ENCODE measurements at places on chromosomes 7 and 10. TPM values are rescaled to one million over a fixed set of nuclear protein-coding genes. Genes with fewer than 3 reads are reported as not detected.

DNA sequence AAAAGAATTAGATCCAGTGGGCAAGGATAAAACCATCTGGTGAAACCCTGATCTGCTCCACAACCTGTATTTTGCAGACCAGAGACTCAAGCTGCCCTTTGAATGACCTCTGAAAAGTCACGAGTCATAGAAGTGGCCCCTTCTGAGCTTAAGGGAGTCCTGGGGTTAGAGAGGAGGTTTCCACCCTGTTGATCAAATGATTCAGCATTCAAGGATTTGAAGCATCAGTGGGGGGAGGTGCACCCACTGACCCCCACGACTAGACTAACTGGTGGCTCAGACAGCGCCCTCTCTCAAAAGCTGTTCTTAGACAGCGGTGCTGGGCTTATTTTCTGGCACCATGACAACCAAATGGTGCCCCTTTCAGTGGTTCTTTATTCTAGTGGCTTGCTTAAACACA lies 44.3 kb downstream of the PLCE1 start:
- DNase-seq: no peak

- DNase-seq: no peak
Observed at GRCh38 chr10:128124813-128125403, 1.3 kb downstream of the MKI67 start.

GRCh38 chr10:107092321-107092720 lies 72.2 kb downstream of the SORCS1 start:
- no peak for DNase-seq

- no peak for DNase-seq
Observed at GRCh38 chr10:87860156-87860795, 3.1 kb downstream of the KLLN start.

DNA sequence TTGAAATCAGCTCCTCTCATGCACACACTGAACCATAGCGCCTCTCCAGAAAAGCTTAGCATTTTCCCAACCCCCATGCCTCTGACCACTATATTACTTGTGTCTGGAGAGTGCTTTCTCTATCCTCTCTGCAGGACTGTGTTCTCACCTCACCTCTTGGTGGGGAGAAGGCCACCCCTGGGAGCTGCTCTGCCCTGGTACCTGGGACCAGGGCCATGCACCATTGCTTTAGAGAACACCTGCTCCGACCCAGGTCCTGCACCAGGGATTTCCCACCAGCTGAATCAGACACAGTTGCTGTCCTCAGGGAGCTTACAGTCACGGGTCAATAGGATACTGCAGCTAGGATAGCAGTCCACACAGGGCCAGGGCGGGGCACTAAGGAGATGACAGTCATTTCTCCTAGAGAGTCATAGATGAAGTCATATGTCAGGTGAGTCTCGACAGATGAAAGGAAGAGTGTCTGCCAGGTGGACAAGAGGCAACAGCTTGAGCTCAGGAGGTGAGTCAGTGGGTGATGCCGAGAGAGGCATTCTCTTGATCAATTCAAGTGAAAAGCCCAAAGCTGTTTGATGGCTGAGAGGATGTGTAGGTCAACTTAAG lies 619 bp upstream of the LMTK2 start:
- no peak for DNase-seq

- no peak for DNase-seq
Observed at GRCh38 chr7:64320547-64321513, 7.1 kb downstream of the ZNF736 start.

DNA sequence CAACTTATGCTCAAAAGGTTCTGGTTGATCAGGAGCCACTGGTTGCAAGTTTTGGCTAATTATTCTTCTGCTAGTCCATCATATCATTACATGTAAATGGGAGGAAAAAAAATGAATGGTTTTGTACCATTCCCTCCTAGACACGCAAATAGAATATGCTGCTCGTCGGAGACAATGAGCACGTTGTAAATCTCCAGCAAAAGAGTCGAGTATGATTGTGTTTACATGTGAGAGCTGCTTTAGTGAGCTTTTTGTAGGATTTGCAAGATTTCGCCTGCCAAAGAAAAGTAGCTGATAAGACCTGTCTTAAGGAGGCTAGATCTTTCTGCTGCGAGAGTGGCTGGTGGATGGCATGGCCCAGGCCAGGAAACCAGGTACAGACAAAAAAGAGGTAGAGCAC lies 109.0 kb downstream of the ZMYND11 start:
- no peak for DNase-seq

GRCh38 chr10:102630663-102631062 lies 13.6 kb upstream of the TRIM8 start:
- DNase-seq: no peak

DNA sequence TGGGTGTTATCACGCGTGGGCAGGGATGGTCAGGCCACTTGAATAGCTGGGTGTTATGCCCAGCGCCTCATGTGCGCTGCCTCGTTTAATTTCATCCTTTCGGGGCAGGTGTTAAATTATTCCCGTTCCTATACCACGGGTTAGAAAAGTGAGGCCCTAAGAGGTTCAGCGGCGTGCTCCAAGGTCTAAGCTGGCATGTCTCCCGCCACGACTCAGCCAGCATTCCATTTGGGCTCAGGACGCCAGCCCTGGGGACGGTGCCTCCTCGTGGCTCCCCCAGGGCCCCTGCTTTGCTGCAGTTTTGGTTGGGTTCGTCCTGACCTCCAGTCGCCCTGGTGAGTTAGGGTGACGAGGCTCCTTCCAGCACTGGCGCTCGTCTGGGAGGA lies 124.5 kb downstream of the TRRAP start:
- no peak for DNase-seq

GRCh38 chr7:132073920-132074589 lies 502.2 kb downstream of the PLXNA4 start:
- no peak for DNase-seq

- DNase-seq: no peak
Observed at GRCh38 chr10:113735913-113736312, 15.6 kb upstream of the PLEKHS1 start.

The SPDYE2B gene
- not detected for total RNA-seq

Data from breast epithelium (tissue), 4 donors.